ENCODE measurements at places on chromosomes 2 and 18.

DNA sequence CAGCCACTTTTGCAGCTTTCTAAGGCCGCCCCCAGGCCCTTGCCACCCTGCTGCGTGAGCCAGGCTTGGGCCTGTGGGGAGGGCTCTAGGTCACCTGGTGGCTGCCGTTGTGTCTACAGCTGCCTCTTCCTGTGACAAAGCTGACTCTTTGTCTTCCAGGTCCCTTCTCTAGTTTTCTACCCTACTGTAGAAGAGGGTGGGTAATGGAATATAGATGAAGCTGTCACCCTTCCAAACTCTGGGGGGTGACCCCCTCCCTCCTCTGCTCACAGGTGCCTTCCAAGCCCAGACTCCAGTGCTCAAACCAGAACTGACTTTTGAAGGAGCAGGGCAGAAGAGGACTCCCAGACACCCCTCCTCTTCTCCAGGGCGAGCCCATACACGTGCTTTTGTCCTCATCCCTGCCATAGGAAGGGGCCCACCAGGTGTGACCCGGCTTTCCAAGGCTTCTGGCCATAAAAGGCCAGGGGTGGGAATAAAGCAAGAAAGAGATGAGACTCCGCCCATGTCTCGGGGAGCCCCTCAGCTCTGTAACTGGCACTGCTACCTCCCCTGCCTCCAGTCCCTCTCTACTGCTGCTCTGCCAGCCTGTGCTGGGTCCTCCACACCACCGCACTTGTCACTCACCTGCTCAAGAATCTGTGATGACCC lies 17.9 kb upstream of the SDC1 start:
- H3K27me3 ChIP-seq, result no peaks in the 10 kb centered on the region
- H3K4me3 ChIP-seq, result no peak overlapping the region
- H3K36me3 ChIP-seq, result no peaks in the 10 kb centered on the region

DNA sequence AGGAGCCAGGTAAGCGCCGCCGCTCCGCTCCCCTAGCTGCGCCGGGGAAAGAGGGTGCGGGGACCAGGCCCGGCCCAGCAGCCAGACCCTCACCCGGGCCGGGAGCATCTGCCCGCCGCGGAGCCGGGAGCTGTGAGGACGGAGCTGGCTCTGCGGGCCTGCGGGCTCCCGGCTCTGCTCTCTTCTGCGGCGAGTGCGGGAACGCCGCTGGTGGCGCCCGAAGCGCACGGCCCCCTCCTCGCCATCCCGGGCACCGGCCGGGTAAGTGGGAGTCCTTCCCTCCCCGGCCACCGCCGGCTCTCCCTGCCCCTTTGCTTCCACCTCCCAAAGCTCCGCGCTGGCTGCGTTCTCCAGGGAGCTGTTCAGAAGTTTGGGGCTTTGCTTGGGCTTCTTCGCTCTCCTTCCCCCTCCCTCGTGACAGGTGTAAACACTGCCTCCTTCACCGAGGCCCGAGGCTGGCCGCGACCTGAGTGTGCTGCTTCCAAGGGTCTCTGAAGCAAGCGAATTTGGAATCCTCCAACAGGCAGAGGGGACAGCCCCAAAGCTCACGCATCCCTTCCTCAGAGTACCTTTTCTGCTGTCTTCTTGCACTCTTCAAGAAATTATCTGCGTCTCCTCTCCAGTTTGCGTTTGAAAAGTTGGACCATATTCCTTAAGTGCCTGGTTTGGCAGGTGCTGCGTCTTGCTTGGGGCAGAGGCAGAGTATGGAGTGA lies 632 bp downstream of the AFTPH start:
- H3K4me3 ChIP-seq, result peak overlapping the region; percentile 95
- peak overlapping the region; percentile 94 for H3K27ac ChIP-seq
- peaks cover 11% of the 10 kb centered on the region for H3K4me1 ChIP-seq
- no peaks in the 10 kb centered on the region for H3K27me3 ChIP-seq
- DNase-seq, result no peak
- no peaks in the 10 kb centered on the region for H3K36me3 ChIP-seq

GRCh38 chr2:210860276-210860675 lies 303.9 kb downstream of the CPS1 start:
- no peaks in the 10 kb centered on the region for H3K36me3 ChIP-seq
- no peaks in the 10 kb centered on the region for H3K4me1 ChIP-seq

GRCh38 chr2:26196683-26197418 lies 24.0 kb downstream of the GAREM2 start:
- peak; percentile 46 for DNase-seq
- H3K36me3 ChIP-seq, result peaks cover 70% of the 10 kb centered on the region
- H3K4me1 ChIP-seq, result peaks cover 7% of the 10 kb centered on the region
- no peak overlapping the region for H3K4me3 ChIP-seq
- no peaks in the 10 kb centered on the region for H3K27me3 ChIP-seq
- no peak overlapping the region for H3K27ac ChIP-seq

DNA sequence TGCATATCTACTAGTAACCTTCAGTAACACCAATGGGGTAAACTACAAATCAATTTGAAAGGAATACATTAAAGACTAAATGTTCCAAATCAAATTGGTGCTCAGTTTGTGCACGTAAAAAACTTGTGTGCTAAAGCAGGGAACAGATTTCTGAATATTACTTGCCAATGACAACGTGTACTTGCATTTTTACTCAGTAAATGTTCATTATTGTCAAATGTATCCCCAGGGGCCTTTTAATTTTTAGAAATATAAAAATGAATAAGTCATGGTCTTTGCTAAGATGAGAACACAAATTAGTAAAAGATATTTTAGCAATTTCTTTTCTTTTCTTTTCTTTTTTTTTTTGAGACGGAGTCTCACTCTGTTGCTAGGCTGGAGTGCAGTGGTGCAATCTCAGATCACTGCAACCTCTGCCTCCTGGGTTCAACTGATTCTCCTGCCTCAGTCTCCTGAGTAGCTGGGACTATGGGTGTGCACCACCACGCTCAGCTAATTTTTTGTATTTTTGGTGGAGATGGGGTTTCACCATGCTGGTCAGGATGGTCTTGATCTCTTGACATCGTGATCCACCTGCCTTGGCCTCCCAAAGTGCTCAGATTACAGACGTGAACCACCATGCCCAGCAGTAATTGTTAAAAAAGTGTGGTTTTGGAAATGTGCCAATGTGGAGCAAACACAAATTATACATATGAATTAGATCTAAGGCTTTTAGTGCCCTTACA lies 52.6 kb downstream of the PMAIP1 start:
- no peak for DNase-seq
- H3K36me3 ChIP-seq, result no peaks in the 10 kb centered on the region
- no peaks in the 10 kb centered on the region for H3K27me3 ChIP-seq
- no peak overlapping the region for H3K4me3 ChIP-seq
- H3K27ac ChIP-seq, result peak overlapping the region; percentile 23

- no peak overlapping the region for H3K27ac ChIP-seq
- H3K4me3 ChIP-seq, result peak overlapping the region; percentile 53
- peaks cover 5% of the 10 kb centered on the region for H3K27me3 ChIP-seq
- no peak for DNase-seq
Observed at GRCh38 chr2:127415593-127416505, 2.4 kb upstream of the PROC start.

- H3K4me3 ChIP-seq, result no peak overlapping the region
- DNase-seq, result no peak
- H3K36me3 ChIP-seq, result no peaks in the 10 kb centered on the region
Observed at GRCh38 chr2:213069531-213069930, 81.9 kb downstream of the IKZF2 start.

- H3K36me3 ChIP-seq, result no peaks in the 10 kb centered on the region
- H3K27ac ChIP-seq, result no peak overlapping the region
- peaks cover 12% of the 10 kb centered on the region for H3K4me1 ChIP-seq
- DNase-seq, result peak; percentile 61
- no peak overlapping the region for H3K4me3 ChIP-seq
Observed at GRCh38 chr2:203583701-203584100, 48.6 kb upstream of the RAPH1 start.

GRCh38 chr18:9782073-9782857 lies 74.2 kb downstream of the RAB31 start:
- no peaks in the 10 kb centered on the region for H3K36me3 ChIP-seq
- H3K4me1 ChIP-seq, result no peaks in the 10 kb centered on the region
- no peak overlapping the region for H3K27ac ChIP-seq
- H3K27me3 ChIP-seq, result no peaks in the 10 kb centered on the region

DNA sequence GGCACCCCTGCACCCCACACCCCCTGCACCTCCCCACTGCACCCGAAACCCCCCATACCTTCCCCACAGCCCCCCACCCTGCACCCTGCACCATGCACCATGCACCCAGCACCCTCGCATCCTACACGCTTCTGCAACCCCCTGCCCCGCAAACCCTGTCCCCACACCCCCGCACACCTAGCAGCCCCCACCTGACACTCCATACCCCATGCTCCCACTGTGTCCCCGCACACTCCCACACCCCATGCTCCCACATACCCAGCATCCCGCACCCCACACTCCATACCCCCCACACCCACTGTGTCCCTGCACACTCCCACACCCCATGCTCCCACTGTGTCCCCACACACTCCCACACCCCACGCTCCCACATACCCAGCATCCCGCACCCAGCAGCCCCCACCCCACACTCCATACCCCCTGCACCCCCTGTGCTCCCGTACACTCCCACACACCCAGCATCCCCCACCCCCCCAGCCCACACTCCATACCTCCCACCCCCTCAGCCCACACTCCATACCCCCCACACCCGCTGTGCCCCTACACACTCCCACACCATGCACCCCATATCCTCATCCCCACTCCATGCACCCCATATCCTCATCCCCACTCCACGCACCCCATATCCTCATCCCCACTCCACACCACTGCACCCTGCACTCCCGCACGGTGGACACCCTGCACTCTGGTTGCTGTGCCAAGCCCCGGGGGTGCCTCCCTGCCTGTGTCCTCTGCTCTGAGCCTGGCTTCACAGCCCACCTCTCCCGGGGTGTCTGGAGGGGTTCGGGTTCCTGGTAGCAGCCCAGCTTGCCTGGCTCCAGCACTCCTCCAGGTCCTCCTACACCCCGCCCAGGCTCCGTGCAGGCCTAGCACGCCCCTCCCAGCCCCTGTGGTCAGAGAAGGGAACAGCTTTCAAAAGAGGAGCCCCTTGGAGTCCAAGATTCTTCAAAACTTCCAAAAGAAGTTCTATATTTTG lies 93.9 kb upstream of the CTDP1 start:
- no peaks in the 10 kb centered on the region for H3K36me3 ChIP-seq
- no peaks in the 10 kb centered on the region for H3K27me3 ChIP-seq
- no peak for DNase-seq
- H3K4me3 ChIP-seq, result no peak overlapping the region
- no peak overlapping the region for H3K27ac ChIP-seq

DNA sequence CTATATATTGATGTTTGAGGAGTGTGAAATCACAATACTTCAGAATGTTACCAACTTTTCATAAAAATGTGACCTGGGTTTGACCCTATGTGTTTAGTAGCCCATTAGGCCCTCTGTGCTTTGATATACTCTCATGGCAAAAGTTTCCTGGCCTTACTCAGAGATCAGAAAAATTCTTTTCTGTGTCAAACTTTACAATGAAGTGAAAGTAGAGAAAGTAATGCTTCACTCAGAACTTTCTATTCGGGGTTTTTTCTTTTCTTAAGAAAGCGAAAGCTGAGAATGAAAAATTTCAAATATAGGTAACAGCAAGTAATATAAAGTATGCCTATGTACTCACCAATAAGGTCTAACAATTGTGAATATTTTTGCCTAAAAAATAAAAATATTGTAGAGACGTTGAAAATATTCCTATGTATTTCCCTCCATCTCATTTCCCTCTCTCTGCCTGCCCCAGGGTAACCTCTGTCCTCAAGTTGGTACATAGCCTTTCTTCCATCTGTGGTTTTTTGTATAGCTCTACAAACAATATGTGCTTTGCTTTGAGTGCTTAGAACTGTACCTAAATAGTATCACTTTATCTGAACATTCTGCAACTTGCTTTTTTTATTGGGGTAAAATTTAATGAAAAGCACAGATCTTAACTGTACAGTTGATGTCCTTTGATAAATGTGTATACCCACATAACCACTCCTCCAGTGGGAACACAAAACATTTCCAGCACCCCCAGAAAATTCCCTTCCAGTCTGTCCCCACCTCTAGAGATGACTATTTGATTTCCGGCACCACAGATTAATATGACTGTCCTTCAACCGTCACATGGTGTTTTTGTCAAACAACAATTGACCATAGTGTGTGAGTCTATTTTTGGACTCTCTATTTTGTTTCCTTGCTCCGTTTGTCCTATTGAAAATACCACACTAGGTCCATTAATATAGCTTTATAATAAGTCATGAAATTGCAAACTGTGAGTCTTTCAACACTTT lies 10.3 kb upstream of the ACKR3 start:
- H3K4me1 ChIP-seq, result peaks cover 29% of the 10 kb centered on the region
- H3K4me3 ChIP-seq, result no peak overlapping the region
- H3K27ac ChIP-seq, result peak overlapping the region; percentile 74
- no peaks in the 10 kb centered on the region for H3K27me3 ChIP-seq
- no peak for DNase-seq
- H3K36me3 ChIP-seq, result no peaks in the 10 kb centered on the region

- DNase-seq, result no peak
- no peaks in the 10 kb centered on the region for H3K36me3 ChIP-seq
- no peaks in the 10 kb centered on the region for H3K4me1 ChIP-seq
- H3K27me3 ChIP-seq, result no peaks in the 10 kb centered on the region
- H3K4me3 ChIP-seq, result no peak overlapping the region
Observed at GRCh38 chr18:3075491-3075890, 62.5 kb upstream of the LPIN2 start.

DNA sequence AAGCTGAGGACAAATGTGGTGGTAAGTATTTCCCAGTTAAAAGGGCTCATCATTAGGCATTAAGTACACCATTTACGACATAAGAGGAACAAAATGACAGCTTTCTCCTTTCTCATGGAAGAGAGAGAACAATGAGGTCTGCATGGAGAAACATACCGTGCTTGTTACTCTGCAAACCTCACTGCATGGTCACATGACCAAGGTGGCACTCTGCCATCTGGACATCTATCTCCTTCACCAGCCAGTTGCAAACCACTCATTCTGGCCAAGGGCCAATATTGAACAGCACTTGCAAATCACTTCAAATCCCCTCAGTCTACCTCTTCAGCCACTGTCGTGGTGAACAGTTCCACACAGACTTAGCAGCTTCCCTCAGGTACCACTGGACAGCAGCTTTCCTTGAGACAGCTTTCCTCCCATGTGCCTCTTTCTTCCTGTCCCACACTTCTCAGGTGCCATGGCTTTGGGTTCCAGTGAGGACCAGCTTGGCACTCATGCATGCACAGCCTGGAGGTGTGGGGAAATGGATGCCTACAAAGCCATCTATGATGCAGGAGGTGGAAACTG lies 29.5 kb upstream of the DPP4 start:
- no peak overlapping the region for H3K4me3 ChIP-seq
- H3K4me1 ChIP-seq, result no peaks in the 10 kb centered on the region
- no peak for DNase-seq
- H3K27me3 ChIP-seq, result no peaks in the 10 kb centered on the region
- no peaks in the 10 kb centered on the region for H3K36me3 ChIP-seq
- no peak overlapping the region for H3K27ac ChIP-seq

All from GM12878 (cell line).